Pulmonary artery endothelial cell (primary cell): ENCODE measurements at places on chromosomes 2 and 18. TPM values are rescaled to one million over a fixed set of nuclear protein-coding genes. Genes with fewer than 3 reads are reported as not detected.

MBP gene
- total RNA-seq: 0.53 TPM in 2 replicates

YIPF4 gene
- 11.1 and 21.9 TPM in 2 replicates for total RNA-seq

NETO1 gene
- not detected in 2 replicates for total RNA-seq

SCN9A gene
- total RNA-seq: 0.11 and 0.33 TPM in 2 replicates

NOTO gene
- total RNA-seq: not detected in 2 replicates

IL36G gene
- not detected in 2 replicates for total RNA-seq

DAW1 gene
- 15.0 and 16.6 TPM in 2 replicates for total RNA-seq

TSPYL6 gene
- not detected in 2 replicates for total RNA-seq

SCYGR8 gene
- not detected in 2 replicates for total RNA-seq

CLASP1 gene
- 31.3 and 49.9 TPM in 2 replicates for total RNA-seq

CIB4 gene
- not detected in 2 replicates for total RNA-seq

AQP12B gene
- not detected in 2 replicates for total RNA-seq

ST3GAL5 gene
- total RNA-seq: 11.2 and 11.6 TPM in 2 replicates

UGT1A5 gene
- total RNA-seq: not detected in 2 replicates

UGT1A10 gene
- total RNA-seq: not detected in 2 replicates

NAT8 gene
- not detected in 2 replicates for total RNA-seq

DSC2 gene
- under 0.01 and 0.13 TPM in 2 replicates for total RNA-seq

MYO7B gene
- total RNA-seq: 0.07 and 1.5 TPM in 2 replicates

FBXO48 gene
- 0.20 and 0.39 TPM in 2 replicates for total RNA-seq

AMER3 gene
- total RNA-seq: not detected in 2 replicates

RUFY4 gene
- not detected in 2 replicates for total RNA-seq

DIPK1C gene
- total RNA-seq: not detected in 2 replicates

ANKRD62 gene
- total RNA-seq: not detected in 2 replicates

PRKAG3 gene
- not detected in 2 replicates for total RNA-seq

MAP3K19 gene
- not detected in 2 replicates for total RNA-seq

MEX3C gene
- total RNA-seq: 39.5 and 40.8 TPM in 2 replicates

DNAJB2 gene
- 20.8 and 31.0 TPM in 2 replicates for total RNA-seq

REG1B gene
- total RNA-seq: not detected in 2 replicates

IL36B gene
- total RNA-seq: not detected in 2 replicates

RAPGEF4 gene
- 5.3 and 6.1 TPM in 2 replicates for total RNA-seq

TRAF3IP1 gene
- 10.3 and 10.8 TPM in 2 replicates for total RNA-seq

PID1 gene
- 0.11 TPM in 1 of 2 replicates, not detected in the other for total RNA-seq

LBH gene
- 2.4 and 3.4 TPM in 2 replicates for total RNA-seq

FN1 gene
- 3,105 and 3,178 TPM in 2 replicates for total RNA-seq

SGO2 gene
- 7.0 and 18.2 TPM in 2 replicates for total RNA-seq

MRO gene
- not detected in 2 replicates for total RNA-seq

KCNJ13 gene
- total RNA-seq: not detected in 2 replicates

TMEM169 gene
- total RNA-seq: 0.07 and 0.14 TPM in 2 replicates

TBR1 gene
- 0.04 and 0.07 TPM in 2 replicates for total RNA-seq
